ENCODE measurements at places on chromosomes 12 and 14. TPM values are rescaled to one million over a fixed set of nuclear protein-coding genes. Genes with fewer than 3 reads are reported as not detected.

The KLHDC1 gene
- 10.4 TPM for total RNA-seq

The MTA1 gene
- 179 TPM for total RNA-seq

The FAM181A gene
- total RNA-seq = not detected

The AKAP3 gene
- 4.0 TPM for total RNA-seq

The TAS2R20 gene
- 0.54 TPM for total RNA-seq

The KLRF1 gene
- total RNA-seq = 0.28 TPM

DNA sequence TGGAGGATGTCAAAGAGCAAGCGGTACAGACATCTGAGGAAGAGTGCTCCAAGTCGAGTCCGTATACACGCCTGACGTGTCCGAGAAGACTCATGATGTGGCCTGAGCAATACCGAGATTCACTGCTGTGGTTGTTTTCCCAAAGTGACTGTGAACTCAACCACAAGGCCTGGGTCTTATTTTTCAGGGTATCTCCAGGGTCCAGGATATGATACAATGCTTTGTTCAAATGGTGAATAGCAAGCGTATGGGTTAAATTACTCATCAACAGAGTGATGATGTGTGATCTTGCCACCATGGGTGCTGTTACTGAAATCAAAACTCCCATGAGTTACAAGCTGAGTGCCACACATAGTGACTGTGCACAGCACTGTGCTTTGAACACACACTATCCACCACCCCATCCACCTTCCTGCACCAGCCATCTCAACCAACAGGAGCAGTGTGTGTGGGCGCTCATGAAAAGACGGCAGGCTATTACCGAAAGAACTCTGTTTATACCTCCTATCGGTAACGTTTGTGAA, 109.6 kb downstream of the BCAT1 start:
- no peak for DNase-seq

GRCh38 chr14:31881531-31882310, 195.4 kb upstream of the ARHGAP5 start:
- no peak for DNase-seq

- DNase-seq = no peak
These were observed 124.3 kb downstream of the ZFP36L1 start for GRCh38 chr14:68668531-68668930.

DNA sequence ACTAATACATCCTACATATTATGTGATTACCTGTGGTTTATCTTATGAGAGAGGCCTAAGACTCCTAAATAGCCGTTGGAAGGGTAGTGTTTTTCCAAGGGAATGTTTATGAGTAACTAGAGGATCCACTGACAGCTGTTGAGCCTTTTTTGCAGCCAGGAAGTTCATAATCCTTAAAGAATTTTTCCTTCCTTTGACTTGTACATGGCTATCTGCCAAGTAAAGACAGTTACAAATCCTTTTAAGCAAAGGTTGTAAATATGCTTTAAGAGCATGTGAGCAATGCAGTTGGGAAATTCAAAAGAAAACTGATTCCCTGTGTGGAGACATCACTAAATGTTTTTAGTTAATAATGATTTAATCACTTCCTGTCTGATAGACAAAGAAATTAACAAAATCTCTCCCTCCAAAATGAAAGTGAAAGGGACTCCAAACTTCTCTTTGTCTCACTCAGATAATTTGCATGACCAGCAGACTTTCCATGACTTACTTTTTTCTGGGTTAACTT, 333.8 kb downstream of the PDZRN4 start:
- DNase-seq = no peak

DNA sequence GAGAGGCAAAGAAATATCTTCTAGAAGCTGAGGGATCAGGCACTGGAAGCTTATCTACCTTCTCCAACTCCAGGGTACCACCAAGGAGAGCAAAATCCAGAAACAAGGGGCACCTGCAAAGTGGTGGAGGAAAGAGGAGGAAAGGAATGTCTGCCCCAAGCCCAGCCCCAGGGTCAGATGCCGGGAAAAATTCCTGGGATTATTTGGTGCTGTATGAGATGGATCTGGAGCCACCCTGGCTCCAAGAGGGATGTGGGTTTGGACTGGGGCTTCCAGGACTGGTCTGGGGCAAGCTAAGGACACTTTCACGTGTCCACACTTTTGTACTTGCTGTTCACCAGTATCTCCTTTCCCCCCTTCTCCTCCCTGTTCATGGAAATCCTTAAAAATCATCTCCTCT, 69.8 kb downstream of the DPF3 start:
- DNase-seq = no peak

GRCh38 chr14:36996133-36996856, 176.1 kb downstream of the SLC25A21 start:
- no peak for DNase-seq

DNA sequence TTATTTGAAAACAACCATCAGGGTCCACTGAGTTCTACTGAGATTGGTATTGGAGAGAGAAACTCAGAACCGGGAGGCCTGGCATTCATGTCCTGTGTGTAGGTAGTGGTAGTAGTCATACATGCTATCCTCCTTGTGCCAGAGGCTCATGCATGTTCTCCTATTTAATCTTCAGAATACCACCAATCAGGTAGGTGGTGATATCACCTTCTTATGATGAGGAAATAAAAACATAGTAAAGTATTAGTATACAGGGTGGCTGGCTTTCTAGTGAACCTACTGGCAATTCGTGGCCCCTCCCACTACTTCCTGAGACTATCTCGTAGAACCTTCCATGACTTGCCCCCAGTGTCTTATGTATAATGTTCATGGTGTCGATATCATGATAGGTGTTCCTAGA, 40.5 kb upstream of the EID3 start:
- no peak for DNase-seq

- peak; percentile 90 for DNase-seq
These were observed 9.8 kb upstream of the PNMA1 start for GRCh38 chr14:73723797-73724661.
